ENCODE measurements at places on chromosomes 11 and 22.

DNA sequence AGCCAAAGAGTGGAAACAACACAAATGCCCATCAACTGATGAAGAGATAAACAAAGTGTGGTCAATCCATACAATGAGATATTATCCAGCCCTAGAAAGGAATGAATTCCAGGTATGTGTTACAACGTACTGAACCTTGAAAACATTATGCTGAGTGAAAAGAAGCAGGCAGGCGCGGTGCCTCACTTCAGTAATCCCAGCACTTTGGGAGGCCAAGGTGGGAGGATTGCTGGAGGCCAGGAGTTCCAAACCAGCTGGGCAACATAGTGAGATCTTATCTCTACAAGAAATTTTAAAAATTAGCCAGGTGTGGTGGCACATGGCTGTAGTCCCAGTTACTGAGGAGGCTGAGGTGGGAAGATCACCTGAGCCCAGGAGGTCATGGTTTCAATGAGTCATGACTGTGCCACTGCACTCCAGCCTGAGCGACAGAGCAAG, 24.6 kb upstream of the TESMIN start:
- DNase-seq: no peak

DNA sequence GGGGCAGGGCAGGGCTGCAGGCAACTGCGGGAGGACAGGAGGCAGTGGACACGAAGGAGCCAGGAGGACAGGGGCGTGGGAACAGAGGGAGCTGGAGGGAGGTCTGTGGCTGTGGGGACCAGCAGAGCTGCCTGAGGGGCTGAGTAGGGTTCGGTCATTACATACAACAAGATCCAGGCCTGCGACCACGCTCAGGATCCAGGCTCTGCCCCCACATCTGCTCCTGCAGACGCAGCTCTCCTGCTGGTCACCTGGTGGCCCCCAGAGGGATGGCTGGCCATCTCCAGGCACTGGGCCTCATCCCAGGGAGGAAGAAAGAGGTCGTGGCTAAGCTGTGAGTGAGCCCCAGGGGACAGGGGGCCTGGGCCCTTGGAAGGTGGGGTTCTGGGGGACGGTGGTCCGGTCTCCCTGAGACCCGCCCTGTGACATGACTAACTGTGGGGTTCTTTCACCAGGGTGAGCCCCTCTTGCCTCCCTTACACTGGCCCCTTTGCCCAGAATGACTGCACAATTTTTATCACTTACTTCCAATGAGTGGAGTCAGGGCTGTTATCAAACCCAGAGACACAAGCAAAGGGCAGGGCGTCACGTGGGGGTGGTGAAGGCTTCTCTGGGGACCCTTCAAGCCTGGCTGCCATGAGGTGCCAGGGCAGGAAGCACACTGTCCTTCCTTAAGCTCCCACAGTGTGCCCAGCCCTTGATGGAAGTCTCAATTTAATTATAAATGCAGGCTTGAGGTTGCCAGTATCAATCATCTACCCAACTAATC, 6.7 kb upstream of the APOBEC3A start:
- no peak for DNase-seq

DNA sequence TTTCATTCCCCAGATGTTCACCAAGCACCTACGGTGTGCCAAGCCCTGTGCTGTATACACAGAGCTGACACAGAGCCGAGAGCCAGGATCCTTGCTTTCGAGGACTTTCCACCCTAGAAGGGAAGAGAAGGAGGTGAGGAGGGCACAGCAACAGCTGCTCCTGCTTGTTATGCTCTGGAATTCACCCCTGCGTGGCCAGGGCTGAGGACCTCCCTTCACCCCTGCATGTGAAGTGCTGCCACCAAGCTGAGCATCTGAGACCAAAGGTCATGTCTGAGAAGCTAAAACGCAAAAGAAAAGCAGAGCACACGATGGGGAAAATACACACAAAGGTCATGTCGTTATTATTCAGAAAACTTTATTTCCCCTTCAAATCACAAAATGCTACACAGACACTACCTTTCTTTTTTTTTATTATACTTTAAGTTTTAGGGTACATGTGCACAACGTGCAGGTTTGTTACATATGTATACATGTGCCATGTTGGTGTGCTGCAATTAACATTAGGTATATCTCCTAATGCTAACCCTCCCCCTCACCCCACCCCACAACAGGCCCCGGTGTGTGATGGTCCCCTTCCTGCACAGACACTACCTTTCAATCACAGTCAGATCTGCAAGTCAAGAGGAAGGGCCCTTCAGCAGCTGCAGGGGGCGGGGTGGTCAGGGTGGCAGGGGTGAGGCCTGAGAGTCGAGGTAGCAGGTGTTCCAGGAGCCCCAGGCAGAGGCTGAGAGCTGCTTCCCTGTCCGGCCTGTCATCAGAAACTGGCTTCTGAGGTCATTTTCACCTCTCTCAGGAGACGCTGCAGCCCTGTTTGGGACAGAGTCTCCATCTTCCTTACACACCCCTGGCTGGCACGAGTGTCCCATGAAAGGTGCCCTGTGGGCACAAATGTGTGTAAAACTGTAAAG, 40.1 kb upstream of the PRR5 start:
- DNase-seq: no peak

DNA sequence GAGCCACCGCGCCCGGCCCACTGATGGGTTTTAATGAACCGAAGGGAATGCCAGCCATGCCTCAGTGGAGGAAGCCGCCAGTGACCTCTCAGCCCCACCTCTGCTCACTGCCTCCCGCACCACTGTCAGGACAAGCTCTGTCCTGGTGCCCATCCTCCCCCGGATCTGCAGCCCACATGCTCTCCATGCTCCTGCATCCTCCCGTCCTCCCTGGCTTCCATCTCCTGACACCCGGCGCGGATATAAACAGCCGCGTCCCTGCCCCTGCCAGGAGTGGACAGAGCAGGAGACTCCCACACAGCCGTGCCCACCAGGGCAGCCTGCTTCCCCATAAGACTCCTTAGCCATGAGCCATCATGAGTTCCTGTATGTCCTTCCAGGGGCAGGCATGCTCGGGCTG, 26.9 kb downstream of the MACROD1 start:
- DNase-seq: no peak

DNA sequence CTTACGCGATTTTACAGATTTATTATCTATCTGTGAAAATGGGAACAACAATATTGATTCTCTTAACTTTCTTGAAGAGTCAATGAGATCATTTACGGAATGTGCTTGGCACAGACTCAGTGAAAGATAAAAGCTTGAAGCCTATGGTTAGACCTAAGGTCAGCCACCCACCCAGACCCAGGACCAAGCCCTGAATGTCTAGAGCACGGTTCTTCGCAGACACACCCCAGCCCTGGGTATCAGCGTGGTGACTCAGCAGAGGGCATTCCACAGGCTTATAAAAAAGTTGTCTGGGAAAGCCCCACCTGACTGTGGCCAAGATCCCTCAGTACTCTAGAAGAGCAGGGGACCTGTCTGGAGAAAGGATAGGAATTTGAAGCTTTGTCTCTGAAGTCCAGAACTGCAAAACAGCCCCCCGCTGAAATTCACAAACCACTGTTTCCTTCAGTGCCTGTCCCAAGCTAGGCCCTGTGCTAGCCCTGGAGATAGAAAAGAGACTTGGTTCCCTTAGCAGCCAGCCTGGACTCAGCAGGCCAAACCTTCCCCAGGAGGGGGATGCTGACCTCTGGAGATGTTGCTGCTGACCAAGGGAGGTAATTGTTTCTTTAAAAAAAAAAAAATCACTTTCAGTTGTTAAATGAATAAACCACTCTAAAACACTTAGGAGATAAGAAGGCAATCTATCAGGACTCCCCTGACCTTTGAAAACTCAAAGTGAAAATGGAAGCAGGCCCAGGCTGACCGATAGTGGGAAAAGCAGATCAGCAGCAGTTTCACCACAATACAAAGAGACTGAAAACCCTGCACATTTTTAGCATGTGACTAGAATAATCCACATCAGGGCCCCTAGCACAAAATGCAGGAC, 114.0 kb downstream of the ABTB2 start:
- DNase-seq: peak; percentile 70

GRCh38 chr11:70846781-70847655, 405.4 kb downstream of the SHANK2 start:
- no peak for DNase-seq

DNA sequence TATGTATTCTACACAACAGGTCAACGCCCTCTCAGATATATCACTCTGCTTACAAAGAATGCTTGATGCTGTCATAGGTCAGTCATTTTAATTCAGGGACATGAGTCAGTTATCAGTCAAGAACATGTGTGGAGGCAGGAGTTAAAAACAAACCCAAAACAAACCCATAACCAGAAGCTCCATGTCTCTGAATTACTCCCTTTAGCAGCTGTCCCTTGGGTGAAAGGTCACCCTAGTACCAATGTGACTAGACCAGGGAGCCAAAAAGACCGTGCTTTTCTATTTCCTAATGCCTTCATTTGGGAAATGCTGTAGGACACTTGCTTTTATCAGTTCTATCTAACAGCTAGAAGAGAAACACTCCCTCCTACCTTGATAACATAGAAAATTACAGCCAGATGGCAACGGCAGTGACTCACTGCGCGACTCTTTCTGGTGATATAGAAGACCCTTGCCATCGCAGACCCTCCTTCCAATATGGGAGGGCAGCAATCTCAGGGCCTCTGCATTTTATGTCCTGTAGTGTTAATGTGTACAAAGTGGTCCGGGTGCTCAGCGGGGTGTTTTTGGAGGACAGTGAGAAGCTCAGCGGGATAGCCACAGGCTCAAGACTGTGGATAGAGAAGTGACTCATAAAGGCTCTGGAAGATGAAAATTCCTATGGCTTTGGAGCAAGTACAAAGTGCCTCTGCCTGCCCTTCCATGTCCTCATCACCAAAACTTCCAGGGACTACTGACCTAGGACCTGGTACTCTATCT, 24.8 kb downstream of the APOL5 start:
- peak; percentile 38 for DNase-seq

DNA sequence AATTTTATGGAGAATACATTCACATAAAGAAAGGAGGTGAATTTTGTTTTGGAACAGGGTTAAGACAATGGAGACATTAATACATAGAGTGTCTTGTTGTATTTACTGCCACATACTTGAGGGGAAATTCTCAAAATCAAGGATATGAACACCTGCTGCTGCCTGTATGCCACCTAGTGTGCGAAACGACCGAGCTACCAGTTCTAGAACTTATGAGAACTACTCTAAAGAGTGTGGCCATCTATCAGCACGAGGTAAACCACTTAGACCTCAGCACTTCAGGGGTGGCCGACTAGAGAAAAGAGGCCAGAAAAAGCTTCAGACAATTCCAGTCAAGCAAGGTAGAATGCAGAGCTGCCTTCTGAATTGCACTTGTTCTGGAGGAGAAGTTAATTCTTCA, 1.5 kb upstream of the AGBL2 start:
- no peak for DNase-seq

DNA sequence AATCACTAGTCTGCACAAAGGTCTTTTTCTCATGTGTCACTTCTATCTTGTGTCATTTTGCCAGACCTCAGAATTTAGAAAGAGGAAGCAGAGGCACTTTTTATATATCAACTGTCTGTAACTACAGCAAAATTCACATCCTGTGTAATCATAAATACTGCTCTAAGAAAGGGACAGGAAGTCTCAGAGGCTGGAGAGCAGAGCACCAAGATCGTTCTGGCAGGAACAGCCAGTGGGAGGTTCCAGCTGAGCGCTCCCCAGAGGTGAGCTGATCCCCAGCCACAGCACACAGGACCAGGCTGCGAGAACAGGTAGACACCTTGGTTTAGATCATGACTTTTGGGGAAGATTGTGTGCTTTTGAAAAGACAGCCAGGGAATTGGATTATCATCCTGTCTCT, at the start of gene MS4A7:
Gene MS4A7, plus strand, starts transcription at position 179 of the 400 bp plus-strand sequence. CDS start 4,610 bp downstream, outside the sequence.
- DNase-seq: no peak

Measured in amniotic stem cell (primary cell).